ENCODE measurements at places on chromosomes 7 and 10.
A peak's percentile ranks its signal among the peaks of the same experiment; 100 is the strongest.

DNA sequence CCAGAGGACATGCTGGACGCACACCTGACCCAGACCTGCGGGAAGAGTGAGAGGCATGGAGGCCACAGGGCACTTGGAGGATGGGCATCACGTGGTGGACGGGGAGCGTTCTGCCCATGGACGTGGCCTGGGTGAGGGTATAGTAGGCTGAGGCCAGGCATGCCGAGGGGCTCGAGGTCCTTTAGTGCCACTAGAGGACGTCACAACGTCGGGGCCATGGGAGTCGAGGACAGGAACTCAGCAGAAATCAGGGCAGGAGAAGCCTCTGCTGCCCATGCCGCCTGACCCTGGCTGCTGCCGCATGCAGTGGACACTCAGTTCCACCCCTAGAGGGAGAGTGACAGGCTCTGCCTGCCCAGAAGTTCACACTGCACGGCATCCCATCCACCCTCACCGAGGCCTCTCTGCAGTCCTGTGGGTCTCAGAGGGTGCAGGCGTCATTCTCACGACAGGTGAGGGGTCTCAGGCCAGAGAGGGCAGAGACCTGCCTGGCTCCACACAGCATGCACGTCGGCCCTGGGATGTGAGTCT, 198.7 kb downstream of the ADARB2 start:
- DNase-seq = no peak

GRCh38 chr7:148495605-148496004, 95.0 kb upstream of the C7orf33 start:
- DNase-seq = no peak

DNA sequence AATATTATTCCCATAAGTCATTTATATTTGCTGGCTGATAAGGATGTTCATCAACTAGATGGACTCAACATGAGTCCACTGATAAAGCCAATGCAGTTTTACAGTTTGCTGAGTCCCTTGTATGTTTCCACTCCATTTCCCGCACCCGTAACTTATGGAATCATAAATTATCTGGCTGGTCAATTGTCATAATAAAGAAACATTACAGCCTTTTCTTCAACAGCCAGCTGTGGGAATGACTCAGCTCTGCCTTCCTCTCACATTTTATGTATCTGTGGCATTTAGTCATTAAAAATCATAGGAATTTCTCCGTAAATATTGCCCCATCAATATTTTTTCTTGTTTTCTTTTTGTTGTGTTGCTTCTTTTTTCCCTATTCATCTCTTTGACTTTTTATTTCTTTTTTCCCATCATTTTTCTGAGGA, 22.3 kb upstream of the TMEM26 start:
- DNase-seq = no peak

- no peak for DNase-seq
Observed at GRCh38 chr10:82420001-82420400, 545.0 kb downstream of the NRG3 start.

DNA sequence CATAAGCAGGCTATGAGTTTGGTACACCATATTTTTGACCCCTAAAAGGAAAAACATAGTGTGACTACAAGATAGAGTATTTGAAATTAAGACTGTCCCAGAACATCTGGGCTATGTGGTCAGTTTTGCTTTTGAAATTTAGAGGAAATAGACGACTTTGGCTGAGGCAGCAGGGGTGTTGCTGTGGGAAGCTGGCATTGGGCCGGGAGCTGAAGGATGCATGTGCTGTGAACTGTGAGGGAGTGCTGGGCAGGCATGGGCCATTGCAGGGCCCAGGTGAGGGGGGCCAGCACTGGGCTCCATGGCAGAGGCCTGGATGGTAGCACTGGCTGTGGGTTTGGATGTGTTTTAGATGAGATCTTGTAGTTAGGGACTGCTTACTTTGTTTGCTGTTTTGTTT, 168.3 kb downstream of the BMPER start:
- DNase-seq = no peak

GRCh38 chr7:74092964-74093471, 9.4 kb downstream of the LIMK1 start:
- peak; percentile 85 for DNase-seq

- DNase-seq = no peak
Observed at GRCh38 chr7:41573443-41573842, 129.4 kb downstream of the INHBA start.

DNA sequence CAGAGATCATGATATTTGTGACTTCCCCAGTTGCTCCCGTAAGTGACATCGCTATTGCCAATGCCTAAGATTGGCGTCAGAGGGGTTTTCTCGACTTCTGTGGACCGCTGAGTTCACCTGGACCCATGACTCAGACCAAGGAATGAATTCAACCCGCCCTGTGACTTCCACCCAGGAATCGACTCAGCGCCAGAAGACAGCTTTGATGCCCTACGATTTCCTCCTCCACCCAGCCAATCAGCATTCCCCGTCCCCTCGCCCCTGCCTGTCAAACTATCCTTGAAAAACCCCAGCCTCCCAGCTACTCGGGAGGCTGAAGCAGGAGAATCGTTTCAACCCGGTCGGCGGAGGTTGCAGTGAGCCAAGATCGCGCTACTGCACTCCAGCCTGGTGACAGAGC, 58.3 kb downstream of the MICALL2 start:
- DNase-seq = no peak

- DNase-seq = peak; percentile 81
Observed at GRCh38 chr10:1109795-1110673, 53.8 kb downstream of the WDR37 start.

- DNase-seq = no peak
Observed at GRCh38 chr10:112235141-112235540, 48.1 kb upstream of the TECTB start.

GRCh38 chr10:74328388-74328787, 177.4 kb downstream of the ADK start:
- no peak for DNase-seq

DNA sequence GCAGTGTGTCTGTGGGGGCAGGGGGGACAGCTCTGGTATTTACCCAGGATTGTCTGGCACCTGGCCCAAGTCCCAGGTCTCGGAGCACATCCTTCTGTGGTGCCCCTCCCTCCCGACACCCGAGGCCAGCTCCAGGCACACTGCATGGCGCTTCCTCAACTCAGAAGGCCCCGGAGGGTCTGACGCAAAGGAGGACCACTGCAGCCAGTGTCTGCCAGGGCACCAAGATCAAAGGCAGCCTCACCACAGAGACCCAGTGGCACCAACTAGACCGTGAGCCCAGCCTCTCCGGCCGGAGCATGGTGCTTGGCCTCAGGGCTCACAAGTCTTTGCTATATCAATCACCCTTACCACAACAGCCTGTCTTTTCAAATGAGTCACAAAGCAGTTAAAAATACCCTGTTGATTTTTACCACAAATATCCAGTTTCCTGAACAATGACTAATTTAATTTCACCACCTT, 99.3 kb upstream of the DDC start:
- peak; percentile 25 for DNase-seq

DNA sequence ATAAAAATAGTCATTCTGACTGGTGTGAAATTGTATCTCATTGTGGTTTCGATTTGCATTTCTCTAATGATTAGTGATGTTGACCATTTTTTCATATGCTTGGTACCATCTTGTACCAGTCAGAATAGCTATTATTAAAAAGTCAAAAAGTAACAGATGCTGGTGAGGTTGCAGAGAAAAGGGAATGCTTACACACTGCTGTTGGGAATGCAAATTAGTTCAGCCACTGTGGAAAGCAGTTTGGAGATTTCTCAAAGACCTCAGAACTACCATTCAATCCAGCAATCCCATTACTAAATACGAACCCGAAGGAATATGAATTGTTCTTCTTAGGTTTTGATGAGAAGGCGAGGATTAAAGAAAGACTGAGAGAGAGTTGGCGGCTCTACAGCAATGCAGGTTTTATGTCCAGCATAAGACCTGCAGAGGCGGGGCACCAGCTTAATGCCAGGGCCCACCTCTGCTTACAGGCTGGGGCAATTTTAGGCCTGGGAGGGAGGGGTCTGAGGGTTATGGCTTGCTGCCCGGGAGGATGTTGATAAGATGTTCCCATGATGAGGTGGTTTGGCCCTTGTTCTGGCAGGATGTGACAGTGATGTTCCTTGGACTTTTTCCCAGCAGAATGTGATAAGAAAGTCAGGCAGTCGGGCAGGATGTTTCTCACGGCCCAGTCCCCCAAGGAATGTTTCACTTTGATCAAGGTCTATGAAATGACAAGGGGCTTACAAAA, 74.4 kb downstream of the MEST start:
- no peak for DNase-seq

DNA sequence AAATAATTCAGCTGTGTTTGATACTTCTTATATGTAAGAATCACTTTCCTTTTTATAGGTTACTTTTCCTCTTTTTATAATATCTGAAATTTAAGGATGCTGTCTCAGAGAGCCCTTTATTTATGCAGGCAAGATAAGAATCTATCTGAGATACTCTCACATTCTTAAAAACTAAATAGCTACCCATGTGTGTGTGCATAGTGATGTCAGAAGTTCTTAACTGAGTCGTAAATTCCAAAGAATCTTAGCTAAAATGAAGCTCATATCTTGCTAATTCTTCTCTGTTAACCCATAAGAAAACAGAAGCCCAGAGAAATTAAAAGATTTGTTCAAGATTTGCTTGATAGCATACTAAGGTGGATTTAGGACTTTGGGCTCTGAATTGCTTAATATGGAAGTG, 118.5 kb downstream of the PCDH15 start:
- no peak for DNase-seq

DNA sequence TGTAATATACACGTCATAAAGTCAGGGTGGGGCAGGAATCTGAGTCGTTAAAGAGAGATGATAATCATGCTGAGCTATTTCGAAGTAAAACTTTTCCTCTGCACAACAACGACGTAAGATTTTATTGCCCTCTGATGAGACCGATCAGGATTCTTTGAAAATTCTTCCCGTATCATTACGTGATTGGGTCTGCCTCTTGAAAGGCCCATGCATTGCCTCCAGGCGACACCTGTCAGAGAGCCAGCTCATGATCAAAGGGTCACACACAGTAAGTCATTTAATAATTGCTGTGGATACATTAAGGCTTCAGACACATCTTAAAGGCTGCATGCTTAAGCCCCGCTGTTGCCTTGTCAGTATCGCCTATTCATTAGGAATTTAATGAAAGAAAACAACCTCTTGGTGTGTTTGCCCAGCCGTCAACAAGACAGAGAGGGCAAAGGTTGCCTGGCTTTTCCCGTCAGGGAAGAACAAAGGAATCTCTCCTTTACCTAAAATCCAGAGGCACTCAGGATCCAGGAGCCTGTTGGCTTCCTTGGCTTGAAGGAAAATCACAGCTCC, 189.0 kb upstream of the SH2B2 start:
- no peak for DNase-seq

- no peak for DNase-seq
Observed at GRCh38 chr10:26093229-26093628, 123.3 kb upstream of the GAD2 start.

- no peak for DNase-seq
Observed at GRCh38 chr7:18508443-18509427, 13.2 kb downstream of the HDAC9 start.

DNA sequence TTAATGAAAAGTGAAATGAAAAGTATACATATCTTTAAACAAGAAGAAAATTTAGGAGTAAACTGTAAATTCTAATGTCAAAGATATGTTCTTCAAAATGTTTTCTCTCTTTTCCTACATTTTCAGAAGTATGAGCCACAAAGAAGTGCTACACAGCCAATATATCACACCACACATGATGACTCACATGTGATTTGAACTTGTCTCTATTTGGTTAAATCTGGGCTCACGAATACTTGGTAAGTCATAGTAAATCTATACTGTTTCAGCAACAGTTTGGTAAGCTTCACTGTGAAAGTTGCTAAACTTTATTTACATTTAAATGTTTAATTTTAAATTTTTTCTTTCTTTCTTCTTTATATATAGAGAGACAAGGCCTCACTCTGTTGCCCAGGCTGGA, 380.6 kb upstream of the IGFBP3 start:
- DNase-seq = no peak

All from GM20000 (cell line).